ENCODE measurements at places on chromosomes 2 and 18.

DNA sequence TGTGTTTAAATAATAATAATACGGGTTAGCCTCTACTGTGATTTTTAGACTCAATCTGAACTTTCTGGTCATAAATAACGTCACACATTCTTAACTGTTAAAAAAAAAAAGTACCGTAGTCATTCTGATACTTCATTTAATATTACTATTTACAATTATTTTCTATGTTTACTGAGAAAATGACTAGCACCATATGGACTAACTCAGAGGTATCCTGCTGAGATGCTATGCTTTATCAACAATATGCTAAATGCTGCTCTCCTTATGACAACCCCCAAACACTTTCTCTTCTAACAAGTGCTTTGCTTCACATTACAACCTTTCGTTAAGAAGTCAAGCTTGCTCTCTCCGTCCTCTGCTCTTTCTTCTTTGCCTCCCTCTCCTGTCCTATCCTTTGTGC is 182.1 kb downstream of the AFF3 start:
- DNase-seq: no peak

DNA sequence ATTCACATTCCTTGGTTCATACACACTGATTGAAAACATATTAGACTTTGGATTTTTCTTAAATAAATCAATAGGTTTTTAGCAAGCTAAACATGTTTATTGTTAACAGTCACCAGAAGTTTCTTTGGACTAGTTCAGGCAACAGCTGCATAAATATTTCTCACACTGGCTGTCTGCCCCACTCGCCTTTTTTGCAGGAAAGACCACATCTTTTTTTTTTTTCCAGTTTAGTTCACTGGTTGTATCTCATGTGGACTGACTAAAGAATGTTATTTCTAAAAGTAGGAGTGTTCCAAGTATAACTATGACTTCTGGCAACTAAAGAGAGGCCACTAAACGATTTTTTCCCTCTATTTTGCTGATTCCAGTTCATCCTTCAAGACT is 31.1 kb downstream of the SLC40A1 start:
- DNase-seq: no peak

- DNase-seq: no peak
These were observed 853 bp downstream of the LANCL1 start for GRCh38 chr2:210475706-210476105.

DNA sequence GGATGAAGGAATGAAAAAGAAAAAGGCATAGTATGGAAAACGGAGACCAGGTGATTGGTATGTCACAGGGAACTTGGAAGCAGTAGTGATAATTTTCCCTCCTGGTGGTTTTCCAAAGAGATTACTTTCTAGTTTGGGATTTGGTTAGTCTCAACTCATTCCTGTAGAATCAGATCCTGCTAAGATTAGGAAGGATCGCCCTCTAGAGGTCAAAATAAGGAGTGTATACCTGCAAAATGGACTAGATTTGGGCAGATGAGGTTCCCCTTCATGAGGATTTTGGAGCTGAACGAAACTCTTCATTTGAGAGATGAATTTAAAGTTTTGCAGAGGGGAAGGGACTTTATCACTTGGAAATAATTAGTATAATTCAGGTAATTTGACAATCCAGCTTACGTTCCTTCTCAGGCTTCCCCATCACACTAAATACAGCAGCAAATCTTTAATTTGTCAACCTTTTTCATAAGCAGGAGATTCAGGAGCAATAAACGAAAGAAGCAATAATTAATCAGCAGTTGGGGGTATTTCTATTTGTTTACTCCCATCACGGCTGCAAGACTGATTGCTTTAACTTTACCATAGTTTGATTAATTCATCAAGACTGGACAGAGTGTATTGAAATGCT is 65.2 kb downstream of the CCDC195 start:
- DNase-seq: peak; percentile 4

- DNase-seq: no peak
These were observed 602.1 kb upstream of the SYT4 start for GRCh38 chr18:43879415-43879814.

GRCh38 chr2:209868271-209868994 is 96.8 kb downstream of the UNC80 start:
- no peak for DNase-seq

- DNase-seq: no peak
These were observed 187.8 kb upstream of the ERBB4 start for GRCh38 chr2:212726403-212726802.

GRCh38 chr18:75462178-75462832 is 34.8 kb upstream of the SMIM21 start:
- DNase-seq: no peak

GRCh38 chr18:63000839-63001238 is 285.5 kb downstream of the PHLPP1 start:
- no peak for DNase-seq

- DNase-seq: no peak
These were observed 69.0 kb upstream of the DDX18 start for GRCh38 chr2:117745537-117745936.

DNA sequence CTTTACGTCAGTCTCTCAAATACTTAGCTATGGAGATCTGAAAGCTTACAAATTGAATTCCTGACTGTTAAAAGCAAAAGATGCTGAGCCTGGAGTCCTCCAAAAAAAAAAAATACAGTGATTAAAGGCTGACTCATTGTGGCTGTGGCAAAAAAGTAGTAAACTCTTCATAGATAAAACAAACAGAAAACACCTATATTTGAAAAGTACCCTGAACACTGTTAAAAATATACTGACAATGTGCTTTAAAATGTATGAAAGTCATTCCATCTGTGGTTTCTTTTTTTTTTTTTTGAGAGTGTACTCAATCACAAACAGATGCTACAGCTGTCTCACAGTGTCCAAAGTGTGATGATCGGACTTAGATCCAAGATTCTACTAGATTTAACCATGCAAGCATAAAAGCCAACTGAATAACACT is 267.6 kb upstream of the CYP26B1 start:
- DNase-seq: no peak

Data from skeletal muscle cell (primary cell).